ENCODE measurements at places on chromosomes 2 and 18.

GRCh38 chr2:11967946-11968465 lies 221.6 kb downstream of the LPIN1 start:
- no peak for DNase-seq

GRCh38 chr2:109208071-109208950 lies 79.3 kb downstream of the SH3RF3 start:
- no peak for DNase-seq

DNA sequence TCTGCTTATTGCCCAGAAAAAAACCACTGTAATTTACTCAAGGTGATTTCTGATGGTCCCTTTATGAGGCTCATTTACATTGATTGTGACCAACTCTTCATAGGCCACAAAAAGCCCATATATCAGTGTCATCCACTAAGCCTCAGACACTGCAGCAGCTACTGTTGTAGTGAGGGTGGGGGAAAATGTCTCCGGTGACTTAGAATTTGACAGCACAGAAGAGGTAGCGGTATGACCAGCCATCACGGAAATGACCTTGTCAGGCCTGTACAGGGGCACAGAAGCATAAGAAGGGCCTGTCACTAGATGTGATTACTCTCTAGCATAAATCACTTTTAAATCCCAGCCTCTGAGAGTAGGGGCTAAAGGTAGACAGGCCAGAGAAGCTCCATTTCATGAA lies 190.3 kb downstream of the PAX3 start:
- DNase-seq, result no peak

DNA sequence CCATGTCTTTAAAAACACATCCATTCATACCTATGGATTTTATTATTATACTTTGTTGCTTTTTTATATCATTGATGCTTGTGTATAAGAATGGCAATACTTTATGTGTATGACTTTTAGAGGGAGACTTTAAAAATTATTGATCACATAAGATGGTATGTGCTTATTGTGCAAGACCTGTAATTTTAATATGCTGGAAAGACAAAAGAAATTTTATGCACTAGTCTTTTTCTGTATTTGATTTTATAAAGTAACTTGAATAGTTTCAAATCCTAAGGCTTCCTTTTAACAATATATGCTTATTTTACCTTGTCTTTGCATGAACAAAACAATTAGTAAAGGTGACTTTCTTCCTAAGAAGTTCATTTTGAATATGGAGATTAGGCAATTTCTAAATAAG lies 226.4 kb downstream of the PARD3B start:
- no peak for DNase-seq

GRCh38 chr2:161391737-161392506 lies 24.2 kb upstream of the TBR1 start:
- DNase-seq, result no peak

DNA sequence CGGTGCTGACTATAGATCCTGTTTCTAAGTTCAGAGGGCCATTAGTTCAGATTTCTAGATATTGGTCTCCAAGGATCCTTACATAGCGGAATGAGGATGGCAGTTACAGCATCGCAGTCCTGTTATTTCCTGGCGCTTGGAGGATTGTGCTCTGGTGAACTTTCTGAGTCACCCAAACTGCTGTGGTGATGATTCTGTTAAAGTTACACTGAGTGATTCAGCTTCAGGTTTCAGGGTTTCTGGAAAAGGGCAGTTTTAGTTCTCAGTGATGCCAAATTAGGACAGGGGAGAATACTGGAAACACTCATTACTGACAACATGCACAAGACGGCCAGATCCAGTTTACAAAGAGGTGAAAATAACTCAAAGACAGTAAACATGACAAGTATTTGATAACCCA lies 52.1 kb upstream of the ANKRD62 start:
- DNase-seq, result no peak

GRCh38 chr2:210611466-210611865 lies 55.1 kb downstream of the CPS1 start:
- no peak for DNase-seq

GRCh38 chr2:68284896-68285295 lies 32.6 kb upstream of the PPP3R1 start:
- DNase-seq, result no peak

DNA sequence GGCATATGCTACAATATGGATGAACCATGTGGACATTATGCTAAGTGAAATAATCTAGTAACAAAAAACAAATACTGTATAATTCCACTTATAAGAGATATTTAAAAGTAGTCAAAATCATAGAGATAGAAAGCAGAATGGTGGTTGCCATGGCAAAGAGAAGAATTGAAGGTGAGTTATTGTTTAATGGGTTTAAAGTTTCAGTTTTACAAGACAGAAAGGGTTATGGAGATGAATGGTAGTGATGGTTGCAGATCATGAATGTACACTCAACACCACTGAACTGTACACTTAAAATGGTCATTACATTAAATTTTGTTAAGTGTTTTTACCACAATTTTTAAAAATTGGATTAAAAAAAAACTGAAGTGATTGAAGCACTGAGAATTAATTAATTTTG lies 298.2 kb upstream of the ZC3H15 start:
- DNase-seq, result no peak

GRCh38 chr18:79693561-79694205 lies 14.1 kb downstream of the CTDP1 start:
- no peak for DNase-seq

- DNase-seq, result no peak
Measured at GRCh38 chr2:120939595-120940318, 204.1 kb downstream of the GLI2 start.

GRCh38 chr2:23482188-23482587 lies 97.2 kb downstream of the KLHL29 start:
- DNase-seq, result no peak

- no peak for DNase-seq
Measured at GRCh38 chr18:22456547-22456946, 38.8 kb upstream of the CTAGE1 start.

GRCh38 chr2:210028178-210028577 lies 25.7 kb downstream of the RPE start:
- DNase-seq, result no peak

- no peak for DNase-seq
Measured at GRCh38 chr2:9802576-9802993, 40.7 kb upstream of the TAF1B start.

- DNase-seq, result no peak
Measured at GRCh38 chr2:191369034-191369433, 123.8 kb downstream of the MYO1B start.

DNA sequence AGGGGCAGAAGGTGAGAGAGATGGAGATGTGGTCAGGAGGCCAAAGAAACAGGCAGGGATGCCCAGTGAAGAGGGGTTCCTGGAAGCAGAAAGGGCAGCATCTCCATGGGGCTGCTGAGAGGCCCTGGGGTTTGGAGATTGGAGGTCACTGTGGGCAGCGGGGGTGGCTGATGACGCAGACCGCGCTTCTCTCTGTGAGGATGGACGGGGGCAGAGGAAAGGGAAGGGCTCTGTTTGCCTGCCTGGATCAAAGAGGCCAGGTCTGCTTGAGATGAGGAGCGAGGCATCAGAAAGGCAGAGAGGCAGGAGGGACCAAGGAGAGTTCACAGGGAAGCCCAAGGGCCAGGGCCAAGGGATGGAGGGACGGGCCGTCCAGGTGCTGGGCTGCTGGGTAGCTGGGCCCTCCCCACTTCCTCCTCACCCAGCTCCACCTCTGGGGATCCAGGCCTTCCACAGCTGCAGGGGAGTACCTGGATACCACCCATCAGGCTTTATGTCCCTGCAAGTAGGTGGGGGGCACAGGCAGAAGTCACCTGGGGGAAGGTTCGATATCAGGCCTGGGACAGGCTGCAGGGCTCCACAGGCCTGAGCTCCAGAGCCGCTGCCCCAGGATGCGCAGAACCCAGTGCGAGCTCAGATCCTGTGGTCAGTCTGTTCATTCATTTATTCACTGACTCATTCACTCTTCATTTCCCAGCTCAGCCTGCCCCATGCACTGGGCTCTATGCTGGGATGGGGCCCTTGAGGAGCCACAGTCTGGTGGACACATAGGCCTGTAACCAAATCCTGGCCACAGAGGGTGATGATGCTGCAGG lies 30.6 kb downstream of the ADRA2B start:
- no peak for DNase-seq
